ENCODE measurements at places on chromosomes 3 and 15.

DNA sequence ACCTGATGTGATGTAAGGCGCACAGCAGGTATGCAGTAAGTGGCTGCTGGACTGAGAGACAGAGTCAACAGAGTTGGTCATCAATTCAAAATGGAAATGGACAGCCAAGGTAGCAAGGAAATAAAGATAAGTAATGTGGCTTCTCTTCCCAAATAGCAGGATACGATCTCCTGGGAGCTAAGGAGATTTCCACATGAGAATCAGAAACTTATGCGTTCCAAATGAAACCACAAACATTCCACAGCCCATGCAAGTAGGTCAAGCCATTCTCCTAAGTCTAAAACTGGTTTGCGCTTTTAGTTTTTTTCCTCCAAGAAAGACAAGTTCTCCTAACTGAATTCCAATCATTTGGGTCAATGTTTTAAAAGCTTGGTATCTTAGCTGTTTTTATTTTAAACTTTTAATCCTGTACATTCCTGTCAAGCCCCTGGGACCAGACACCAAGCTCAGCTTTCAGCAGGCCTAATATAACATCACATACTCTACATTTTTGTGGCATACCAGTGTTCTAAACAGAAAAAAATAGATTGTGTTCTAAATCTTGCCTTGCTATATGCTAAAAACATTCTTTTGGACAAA is 73.7 kb upstream of the TSPAN3 start:
- DNase-seq: peak; percentile 89

- DNase-seq: no peak
These were observed 138.0 kb downstream of the DUT start for GRCh38 chr15:48469271-48469670.

- DNase-seq: no peak
These were observed 35.0 kb downstream of the RAB11A start for GRCh38 chr15:65904301-65904700.

- DNase-seq: peak; percentile 42
These were observed 371.5 kb upstream of the GOLIM4 start for GRCh38 chr3:168467115-168467714.

Data from AG04450 (cell line).